ENCODE measurements at places on chromosomes 4 and X. TPM values are rescaled to one million over a fixed set of nuclear protein-coding genes. Genes with fewer than 3 reads are reported as not detected.

Gene EIF1AX
- 21.6 TPM for polyA plus RNA-seq

Gene SPANXN3
- polyA plus RNA-seq: not detected

Gene PABPC4L
- polyA plus RNA-seq: not detected

Gene ARHGAP6
- polyA plus RNA-seq: 0.16 TPM

Gene CFAP99
- 0.13 TPM for polyA plus RNA-seq

Gene PWWP3B
- not detected for polyA plus RNA-seq

Gene CDKL5
- 1.3 TPM for polyA plus RNA-seq

Gene CSN3
- polyA plus RNA-seq: not detected

Gene CA5B
- polyA plus RNA-seq: 8.0 TPM

Gene PAGE2B
- polyA plus RNA-seq: 0.31 TPM

Gene CT45A6
- not detected for polyA plus RNA-seq

Gene PAGE1
- 0.50 TPM for polyA plus RNA-seq

Gene UGT2A3
- not detected for polyA plus RNA-seq

Gene COL4A6
- polyA plus RNA-seq: not detected

Gene IL3RA
- polyA plus RNA-seq: not detected

Gene AMOT
- polyA plus RNA-seq: 3.4 TPM

Gene MAEA
- 128 TPM for polyA plus RNA-seq

Gene GUCY1B1
- 0.38 TPM for polyA plus RNA-seq

Gene TMEM271
- polyA plus RNA-seq: not detected

Gene GSPT2
- 2.5 TPM for polyA plus RNA-seq

Gene CHIC1
- 2.8 TPM for polyA plus RNA-seq

Gene SOWAHB
- polyA plus RNA-seq: 0.05 TPM

Gene RTL3
- 0.64 TPM for polyA plus RNA-seq

Gene WNK3
- polyA plus RNA-seq: 0.73 TPM

Gene UGT2B17
- polyA plus RNA-seq: not detected

Gene TLL1
- polyA plus RNA-seq: 0.07 TPM

Gene MEPE
- polyA plus RNA-seq: not detected

Gene GAB3
- 4.5 TPM for polyA plus RNA-seq

Gene MGST2
- polyA plus RNA-seq: 32.1 TPM

Gene FAM236D
- not detected for polyA plus RNA-seq

Gene EGF
- polyA plus RNA-seq: 2.4 TPM

Gene PABPC1L2A
- polyA plus RNA-seq: not detected

Gene MAGEA3
- polyA plus RNA-seq: 84.2 TPM

Gene MBTPS2
- 24.8 TPM for polyA plus RNA-seq

Gene TMEM35A
- 5.6 TPM for polyA plus RNA-seq

Gene GAGE1
- not detected for polyA plus RNA-seq

Gene CXorf65
- polyA plus RNA-seq: not detected

Gene GYPA
- not detected for polyA plus RNA-seq

Gene TMEM31
- 0.11 TPM for polyA plus RNA-seq

Gene TRIM61
- not detected for polyA plus RNA-seq

Gene TCEAL2
- 0.12 TPM for polyA plus RNA-seq

Gene BEX5
- polyA plus RNA-seq: 0.10 TPM

Gene FREM3
- 0.03 TPM for polyA plus RNA-seq

Gene DCUN1D4
- polyA plus RNA-seq: 52.8 TPM

Gene S100P
- not detected for polyA plus RNA-seq

Gene TMSB4X
- 10,669 TPM for polyA plus RNA-seq

Gene SLC6A14
- polyA plus RNA-seq: not detected

Gene IL2
- not detected for polyA plus RNA-seq

Gene SPANXB1
- not detected for polyA plus RNA-seq
